Stromal cell of bone marrow (primary cell): ENCODE measurements at places on chromosomes 1 and 21.

- DNase-seq = peak; percentile 56
Observed at GRCh38 chr1:225572422-225572821, 80.5 kb downstream of the ENAH start.

GRCh38 chr1:226981386-226981817 is 41.3 kb downstream of the COQ8A start:
- DNase-seq = no peak

GRCh38 chr1:30484668-30485067 is 238.7 kb downstream of the MATN1 start:
- DNase-seq = no peak

DNA sequence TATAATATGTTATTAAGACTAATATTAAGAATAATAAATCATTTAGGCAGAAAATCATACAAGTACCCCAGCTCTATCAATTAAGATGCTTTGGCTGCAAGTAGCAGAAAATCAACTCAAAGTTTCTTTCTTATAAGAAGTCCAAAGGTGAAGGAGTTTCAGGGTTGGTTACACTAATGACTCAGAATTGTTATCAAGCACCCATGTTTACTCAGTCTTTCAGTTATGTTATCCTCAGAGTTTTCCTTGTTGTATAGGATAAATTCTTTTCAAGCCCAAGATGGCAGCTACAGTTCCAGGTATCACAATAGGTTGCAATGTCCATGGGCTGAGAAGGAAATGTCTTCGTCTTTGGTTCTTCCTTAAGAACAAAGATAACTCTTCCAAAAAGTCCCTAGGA is 163.6 kb downstream of the TNFSF18 start:
- DNase-seq = no peak

DNA sequence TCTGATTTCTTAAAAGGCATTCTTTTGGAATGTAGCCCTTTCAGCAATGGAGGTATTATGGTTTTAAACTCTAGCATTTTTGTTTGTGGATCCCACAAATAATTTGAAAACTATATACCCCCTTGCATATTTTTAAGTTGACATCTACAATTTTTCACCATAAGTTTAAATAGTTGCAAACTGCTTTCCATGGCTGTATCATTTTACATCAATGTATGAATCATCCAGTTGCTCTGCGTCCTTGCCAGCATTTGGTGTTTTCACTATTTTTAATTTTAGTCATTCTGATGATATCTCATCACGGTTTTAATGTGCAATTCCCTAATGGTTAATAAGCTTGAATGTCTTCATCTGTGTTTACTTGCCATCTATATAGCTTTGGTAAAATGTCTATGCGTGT is 20.7 kb downstream of the DIPK1A start:
- DNase-seq = peak; percentile 31

DNA sequence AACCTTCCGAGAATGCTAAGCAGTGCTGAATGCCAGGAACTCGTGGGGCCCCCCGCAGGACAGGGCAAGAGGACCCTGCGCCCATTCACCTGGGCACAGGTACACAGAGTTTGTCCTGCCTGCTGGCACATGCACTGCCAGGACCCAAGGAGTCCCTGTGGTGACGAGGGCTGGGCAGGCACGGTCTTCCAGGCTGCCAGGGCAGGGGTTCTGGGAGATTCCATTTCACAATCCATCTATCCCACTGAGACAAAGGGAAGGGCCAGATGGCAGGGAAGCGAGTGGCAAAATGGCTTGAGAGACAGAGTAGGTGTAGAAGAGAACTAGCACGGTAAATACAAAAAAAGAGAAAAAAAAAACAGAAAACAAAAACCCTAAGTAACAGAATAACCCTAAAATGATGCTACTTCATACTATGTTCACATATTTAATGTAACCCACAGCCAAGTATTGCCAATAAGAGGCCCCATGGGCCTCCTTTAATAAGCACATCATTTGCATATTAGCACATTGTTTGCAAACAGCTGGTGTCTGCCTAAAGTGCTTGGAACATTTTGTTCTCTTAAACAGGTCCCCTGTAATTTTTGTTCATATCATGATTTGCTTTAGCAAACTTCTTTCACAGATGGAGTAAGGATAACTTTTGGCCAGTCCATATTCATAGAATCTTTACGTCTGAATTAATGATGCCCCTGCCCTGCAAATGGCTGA is 83.8 kb downstream of the STUM start:
- no peak for DNase-seq

DNA sequence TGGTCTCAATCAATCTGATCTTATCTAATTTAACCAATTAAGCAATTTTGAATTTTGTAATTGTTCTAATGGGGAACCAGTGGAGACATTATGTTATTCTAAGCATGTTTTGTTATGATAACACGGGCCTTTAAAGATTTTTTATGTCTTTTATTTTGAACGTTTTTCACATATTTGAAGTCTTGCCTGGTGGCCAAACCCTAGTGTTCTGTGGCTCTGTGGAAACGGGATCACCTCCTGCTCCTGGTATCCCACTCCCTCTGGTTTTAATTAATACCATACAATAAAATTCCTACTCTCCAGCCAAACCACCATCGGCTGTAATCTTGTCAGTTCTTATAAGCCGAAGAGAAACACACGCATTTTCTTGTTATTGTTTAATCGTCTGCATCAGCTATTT is 22.9 kb upstream of the LMO4 start:
- no peak for DNase-seq

DNA sequence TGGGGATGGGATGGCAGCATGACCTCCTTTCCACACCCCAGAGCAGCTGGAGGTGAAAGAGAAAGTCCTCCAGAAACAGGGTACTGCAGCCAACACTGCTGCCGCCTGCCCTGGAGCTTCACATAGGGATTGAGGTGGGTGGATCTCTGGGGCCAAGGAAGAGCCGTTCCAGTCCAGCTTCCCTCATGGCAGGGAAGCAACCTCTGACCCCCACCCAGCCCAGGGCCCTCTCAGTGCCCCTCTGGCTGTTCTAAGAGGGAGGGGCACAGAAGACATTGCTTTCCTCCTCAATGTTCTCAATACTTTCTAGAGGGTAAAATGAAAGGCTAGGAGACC is 5.7 kb downstream of the KIF21B start:
- DNase-seq = no peak

DNA sequence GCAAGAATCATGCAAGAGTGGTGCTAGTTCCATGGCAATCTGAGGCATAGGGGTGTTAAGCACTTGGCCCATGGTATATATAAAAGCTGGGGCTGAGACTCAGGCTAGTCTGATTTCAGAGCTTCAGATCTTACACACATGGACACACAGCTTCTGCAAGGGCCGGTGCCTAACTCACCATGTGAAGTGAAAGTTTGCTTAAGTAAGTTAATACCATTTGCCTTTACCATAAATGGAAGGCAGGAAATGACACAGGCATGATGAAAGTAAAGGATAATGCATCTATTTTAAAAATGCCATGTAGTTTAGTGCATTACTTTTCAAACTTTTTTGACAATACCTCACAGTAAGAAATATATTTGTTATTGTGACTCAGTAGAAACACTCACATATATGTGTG is 122.6 kb downstream of the KCNJ6 start:
- no peak for DNase-seq

GRCh38 chr1:195054217-195054687 is 1554.0 kb downstream of the KCNT2 start:
- no peak for DNase-seq

DNA sequence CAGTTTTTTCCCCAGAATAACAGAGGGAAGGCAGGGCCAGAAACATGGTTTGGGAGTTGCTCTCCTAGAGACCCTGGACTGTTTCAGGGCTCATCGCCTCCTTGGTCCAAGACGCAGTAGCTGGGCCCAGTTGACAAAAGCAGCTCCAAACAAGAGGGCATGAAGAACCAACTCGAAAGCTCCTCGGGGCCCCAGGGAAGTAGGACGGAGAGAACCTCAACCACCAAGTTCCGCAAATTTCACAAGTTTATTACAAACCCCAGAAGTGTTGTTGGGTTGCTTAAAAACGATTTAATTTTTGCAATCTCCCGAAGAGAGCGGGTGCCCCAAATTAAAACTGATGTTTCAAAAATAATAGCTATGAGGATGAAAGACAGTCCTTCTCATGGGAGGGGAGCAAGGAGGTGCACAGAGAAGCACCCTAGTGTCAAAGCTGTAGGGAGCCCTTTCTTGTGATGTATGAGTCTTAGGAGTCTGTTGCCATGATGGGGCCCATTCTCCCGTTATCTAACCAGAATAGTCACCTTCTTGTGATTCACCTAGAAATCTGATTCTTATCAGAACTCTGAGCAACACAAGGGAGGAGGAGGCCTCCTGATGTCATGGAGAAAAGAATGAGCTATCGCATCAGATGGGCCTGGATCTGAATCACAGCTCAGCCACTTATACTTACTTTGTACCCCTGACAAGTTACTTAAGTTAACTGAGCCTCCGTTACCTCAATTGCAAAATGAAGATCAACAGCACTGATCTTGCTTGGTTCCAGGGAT is 165.7 kb upstream of the IRF2BP2 start:
- DNase-seq = no peak

DNA sequence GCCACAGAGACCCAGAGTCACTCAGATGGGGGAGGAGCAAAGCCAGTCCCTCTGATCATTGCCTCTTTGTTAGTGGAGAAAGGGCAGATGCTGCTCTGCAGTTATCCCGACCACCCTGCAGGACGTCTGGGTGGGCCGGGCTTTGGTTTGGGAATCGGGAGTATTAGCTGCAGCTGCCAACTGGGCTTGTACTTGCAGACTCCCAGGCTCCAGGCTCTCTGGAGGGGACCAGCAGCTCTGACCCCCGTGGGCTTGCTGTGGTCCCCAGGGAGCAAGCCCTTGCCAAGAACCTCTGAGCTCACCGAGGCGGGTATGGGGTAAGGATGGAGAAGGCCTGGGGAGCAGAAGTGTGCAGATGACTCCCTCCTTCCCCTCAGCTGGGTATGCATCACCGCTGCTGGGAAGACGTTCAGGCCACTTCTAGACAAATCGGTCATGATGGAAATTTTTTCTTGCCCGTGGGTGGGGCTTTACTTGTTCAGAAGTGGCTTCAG is 21.6 kb downstream of the MAPKAPK2 start:
- DNase-seq = peak; percentile 95

DNA sequence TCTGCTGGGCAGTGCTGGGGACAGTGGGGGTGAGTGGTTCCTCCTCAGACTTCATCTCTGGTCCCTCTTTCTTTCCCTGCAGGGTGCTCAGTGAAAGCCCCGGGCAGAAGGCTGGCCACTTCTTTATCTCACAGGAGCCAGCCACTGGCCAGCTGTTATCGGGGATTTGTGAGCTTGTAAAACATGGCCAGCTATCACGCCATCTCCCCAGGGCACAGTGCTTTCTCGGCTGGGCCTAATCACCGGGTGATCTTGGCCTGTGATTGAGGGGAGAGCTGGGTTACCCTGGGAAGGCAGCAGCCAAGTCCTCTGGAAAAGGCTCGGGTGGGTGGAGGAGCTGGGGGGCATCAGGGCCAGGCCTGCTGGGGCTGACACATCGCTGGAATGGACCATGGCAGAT is 83.0 kb downstream of the IGSF21 start:
- DNase-seq = no peak

- no peak for DNase-seq
Observed at GRCh38 chr1:100265562-100265930, 470 bp upstream of the RTCA start.

- no peak for DNase-seq
Observed at GRCh38 chr1:226624526-226624925, 76.0 kb downstream of the STUM start.

- no peak for DNase-seq
Observed at GRCh38 chr1:17834561-17835100, 79.5 kb downstream of the ACTL8 start.

- DNase-seq = no peak
Observed at GRCh38 chr1:104795931-104796330, 1046.2 kb downstream of the AMY1C start.

GRCh38 chr1:116311756-116312680 is 61.0 kb upstream of the ATP1A1 start:
- no peak for DNase-seq

DNA sequence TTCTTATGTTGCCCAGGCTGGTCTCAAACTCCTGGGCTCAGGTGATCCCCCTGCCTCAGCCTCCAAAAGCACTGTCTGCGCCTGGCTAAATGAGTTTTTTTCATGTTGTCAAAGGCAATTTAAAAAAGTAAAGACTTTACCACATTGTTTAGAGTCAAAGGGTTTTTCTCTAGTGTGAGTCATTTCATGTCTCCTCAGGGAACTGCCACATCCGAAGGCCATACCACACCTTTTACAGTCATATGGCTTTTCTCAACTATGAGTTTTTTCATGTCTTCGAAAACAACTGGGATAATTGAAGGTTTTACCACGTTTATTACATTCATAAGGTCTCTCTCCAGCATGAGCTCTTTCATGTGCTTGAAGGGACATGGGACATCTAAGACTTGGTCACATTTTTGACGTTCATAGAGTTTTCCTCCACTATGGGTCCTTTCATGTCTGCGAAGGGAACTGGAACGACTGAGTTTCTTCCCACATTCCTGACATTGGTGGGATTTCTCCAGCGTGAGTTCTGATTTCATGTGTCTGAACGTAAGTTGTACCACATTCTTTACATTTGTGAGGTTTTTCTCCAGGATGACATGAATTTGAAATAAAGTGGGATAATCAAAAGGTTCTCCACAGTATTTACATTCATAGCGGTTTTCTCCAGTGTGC is 65.6 kb downstream of the UCHL5 start:
- DNase-seq = no peak

- DNase-seq = no peak
Observed at GRCh38 chr1:228066891-228067654, 15.4 kb upstream of the ARF1 start.

- no peak for DNase-seq
Observed at GRCh38 chr1:89465201-89465600, 59.4 kb upstream of the LRRC8B start.

GRCh38 chr1:46940307-46940706 is 969 bp downstream of the CYP4A11 start:
- DNase-seq = no peak

DNA sequence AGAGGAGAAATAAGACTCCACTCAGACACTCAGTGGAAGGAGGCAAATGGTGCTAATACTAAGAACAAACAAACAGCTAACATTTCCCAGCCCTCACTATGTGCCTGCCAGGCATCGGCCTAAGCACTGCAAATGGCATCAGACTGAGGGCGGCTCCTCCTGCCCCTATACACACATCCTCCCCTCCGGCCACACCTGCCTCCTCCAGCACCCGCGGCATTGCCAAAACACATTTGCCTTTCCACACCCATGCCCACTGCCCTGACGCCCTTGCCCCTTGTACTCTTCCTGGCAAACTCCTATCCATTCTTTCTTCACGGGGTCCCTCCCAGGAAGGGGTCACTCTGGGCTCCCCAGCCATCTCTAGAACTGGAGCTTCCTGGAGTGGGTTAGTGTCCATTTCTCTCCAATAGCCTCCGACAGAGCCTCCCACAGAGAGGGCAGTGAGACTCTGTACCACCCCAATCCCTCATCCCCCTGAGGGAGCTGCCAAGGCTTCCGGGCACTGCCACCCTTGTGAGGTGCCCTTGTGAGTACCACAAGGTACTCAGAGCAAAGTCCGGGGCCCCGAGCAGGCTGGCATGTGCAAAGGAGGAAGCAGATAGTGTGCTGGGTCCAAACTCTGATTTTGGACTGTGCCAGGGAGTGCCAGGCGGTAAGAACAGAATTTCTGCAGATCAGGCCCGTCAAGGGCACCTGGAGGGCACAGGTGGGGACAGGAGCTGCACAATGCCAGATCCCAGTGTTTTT is 959 bp downstream of the AKR7A3 start:
- DNase-seq = no peak

- DNase-seq = no peak
Observed at GRCh38 chr1:55524006-55524405, 308.8 kb upstream of the USP24 start.
